ENCODE measurements at places on chromosomes 2 and 18.

GRCh38 chr18:76562286-76563122, 67.5 kb upstream of the ZNF516 start:
- no peak for DNase-seq

- DNase-seq = no peak
These were observed 385.1 kb upstream of the POU3F3 start for GRCh38 chr2:104468846-104469245.

GRCh38 chr2:234454433-234454832, 42.4 kb downstream of the ARL4C start:
- DNase-seq = no peak

DNA sequence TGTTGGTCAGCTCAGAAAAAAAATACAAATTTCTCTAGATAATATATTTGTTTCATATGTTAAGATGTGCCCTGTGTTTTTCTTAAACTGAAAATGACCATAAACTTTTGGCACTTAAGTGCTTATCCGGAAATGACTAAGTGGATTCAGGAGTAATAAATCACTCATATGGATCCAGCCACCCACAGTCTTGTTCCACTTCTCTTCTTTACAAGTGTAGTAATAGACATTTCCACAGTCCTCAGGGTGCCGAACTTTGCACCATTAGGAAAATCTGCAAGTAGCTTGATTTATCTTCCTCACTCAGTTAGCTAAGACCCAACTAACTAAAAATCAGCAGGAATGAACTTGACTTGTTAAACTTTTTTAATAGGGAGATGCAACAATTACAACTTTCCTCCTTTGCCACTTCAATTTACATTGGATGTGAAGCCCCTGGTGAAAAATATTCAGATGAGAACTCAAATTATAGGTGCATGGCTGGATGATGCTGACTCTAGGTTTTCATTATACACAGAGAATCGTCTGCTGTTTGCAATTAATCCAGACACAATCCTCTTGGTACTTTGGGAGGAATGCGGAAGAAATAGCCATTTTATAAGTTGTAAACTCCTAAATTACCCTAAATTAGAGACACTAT, 322.5 kb downstream of the ARHGAP15 start:
- DNase-seq = no peak

DNA sequence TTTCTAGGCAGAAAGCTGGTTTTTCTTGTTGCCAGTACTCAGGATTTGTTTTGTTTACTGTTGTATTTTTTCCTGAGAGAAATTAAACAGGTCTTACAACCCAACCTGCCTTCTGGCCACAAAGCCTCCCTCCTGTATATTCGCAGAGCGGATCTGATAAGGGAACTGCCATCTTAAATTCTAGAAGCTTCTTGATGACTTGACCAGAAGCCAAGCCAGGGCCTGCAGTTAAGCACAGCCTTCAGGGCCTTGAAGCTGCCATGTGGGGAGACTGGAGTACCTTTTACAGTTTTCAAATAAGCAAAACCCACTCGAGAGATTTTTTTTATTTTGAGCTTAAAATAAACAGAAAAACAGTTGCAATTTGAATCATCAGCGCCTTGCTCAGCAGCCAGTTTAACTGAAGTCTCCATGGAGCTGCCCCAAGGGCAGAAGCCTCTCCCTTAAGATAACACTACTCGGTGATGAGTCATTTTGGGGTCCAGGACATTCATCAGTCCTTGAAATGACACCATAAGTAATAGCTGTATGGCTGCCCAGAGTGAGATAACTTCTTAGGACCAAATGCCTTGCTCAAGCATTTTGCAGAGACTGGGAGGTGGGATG, 51.5 kb upstream of the PHLPP1 start:
- no peak for DNase-seq

GRCh38 chr18:46416706-46417638, 240.0 kb downstream of the LOXHD1 start:
- no peak for DNase-seq

DNA sequence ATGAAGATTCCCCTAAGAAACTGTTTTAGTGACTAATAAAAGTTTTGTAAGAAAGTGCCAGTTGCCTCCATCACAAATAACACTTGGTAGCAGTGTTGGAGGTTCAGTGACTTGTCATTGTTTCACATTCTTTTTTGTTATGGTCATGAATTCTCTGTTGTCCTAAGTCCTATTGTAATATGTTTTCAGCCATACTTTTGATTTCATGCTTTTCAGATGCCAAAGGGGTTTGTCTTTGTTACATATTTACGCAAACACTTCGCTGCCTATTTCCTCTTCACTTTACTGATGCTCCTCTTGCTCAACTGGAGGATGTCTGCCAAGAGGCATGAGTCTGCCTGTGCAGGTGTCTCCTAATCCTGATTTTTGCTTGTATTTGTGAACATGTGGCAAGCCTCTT, 66.6 kb downstream of the PHLPP1 start:
- peak; percentile 79 for DNase-seq

GRCh38 chr18:52200921-52201663, 138.9 kb upstream of the DCC start:
- DNase-seq = no peak

GRCh38 chr2:61713457-61713856, 140.4 kb downstream of the FAM161A start:
- DNase-seq = no peak

DNA sequence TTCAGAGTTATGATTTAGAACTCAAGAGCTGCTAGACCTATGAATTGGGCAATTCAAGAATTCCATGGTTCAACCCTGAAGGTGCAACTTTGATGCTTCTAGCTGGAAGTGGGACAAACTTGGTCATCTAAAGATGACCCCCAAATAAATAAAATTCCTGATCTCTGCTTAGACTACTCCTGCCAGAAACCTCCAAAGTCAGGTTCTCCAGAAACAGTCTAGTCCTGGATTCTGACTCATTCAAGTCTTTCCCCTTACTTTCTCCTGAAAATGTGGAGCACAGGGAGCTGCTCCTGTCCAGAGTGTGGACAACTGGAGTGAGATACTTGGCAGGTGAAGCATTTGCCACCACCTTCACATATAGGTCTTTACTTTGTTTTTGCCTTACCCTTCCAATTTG, 557.7 kb upstream of the TNP1 start:
- DNase-seq = no peak

- DNase-seq = no peak
These were observed 555.2 kb downstream of the DCDC2C start for GRCh38 chr2:4258563-4258962.

DNA sequence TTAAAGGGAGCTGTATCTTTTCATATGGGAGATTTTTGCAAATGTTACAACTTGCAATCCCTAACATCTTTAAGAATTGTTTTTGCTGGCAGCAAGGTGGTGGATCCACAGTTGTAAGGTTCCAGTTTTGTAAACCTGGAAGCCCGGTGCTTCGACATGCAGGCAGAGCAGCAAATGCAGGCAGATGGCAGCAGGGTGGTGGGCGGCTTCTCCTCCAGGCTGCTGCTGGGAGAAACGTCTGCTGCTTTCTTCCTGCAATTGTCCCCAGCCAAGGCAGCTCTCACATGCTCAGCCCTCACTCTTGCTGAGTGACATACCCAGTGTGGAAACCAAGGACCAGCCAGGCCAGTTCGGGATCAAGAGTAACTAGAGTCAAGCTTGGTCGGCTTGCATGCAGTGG, 166.0 kb downstream of the SEPTIN10 start:
- no peak for DNase-seq

DNA sequence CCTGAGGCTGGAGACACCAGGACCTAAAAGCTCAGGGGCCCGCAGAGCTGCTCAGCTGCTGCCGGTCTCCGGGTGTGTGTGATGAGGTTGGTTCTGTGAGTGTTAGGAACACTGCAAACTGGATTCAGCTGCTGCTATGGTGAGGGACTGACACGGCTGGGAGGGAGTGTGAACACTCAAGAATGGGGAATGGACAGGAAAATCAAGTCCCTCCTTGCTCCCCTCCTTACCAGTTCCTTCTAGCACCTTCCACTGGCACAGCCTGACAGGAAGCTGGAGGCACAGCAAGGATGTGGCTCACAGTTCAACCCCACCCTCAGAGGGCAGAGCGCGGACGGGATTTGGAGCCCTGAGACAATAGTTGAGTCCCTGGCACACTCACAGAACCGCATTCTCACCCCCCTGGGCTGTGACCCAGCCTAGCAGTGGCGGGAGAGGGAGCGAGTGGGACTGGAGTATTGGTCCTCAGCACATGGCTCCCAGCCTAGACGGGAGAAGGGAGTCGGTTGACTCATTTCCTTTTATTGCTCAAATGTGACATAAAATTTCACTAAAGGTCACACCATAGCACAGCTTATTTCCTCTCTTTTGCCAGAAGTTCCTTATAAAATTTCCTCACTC, 42.5 kb downstream of the LRRC30 start:
- no peak for DNase-seq

GRCh38 chr18:42068030-42068429, 113.0 kb downstream of the PIK3C3 start:
- DNase-seq = no peak

GRCh38 chr2:195151711-195152110, 505.3 kb upstream of the SLC39A10 start:
- no peak for DNase-seq

DNA sequence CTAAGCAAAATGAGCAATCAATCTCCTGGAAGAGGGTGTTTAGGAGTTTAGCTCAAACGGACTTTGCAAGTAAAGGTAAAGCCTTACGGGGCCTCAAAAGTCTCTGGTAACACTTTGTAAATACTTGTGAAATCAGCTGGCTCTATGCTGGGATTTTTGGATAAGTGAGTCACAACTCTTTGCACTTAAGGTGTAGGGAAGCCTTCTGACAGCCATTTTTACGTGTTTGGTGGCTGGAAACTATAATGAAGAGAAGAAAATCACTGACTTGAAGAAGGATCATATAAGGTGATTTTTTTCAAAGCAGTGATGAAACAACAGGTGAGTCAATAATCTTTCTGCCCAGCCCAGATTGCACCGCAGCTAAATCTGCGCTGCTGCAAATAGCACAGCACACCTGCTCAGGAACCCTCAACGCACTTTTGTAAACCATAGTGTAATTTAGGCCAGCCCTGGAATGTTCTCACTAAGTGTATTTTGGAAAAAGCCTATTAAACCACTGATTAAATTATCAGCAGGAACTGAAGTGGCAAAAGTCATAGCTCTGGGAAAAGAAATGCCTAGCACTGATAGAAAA, 218.8 kb downstream of the AGPS start:
- no peak for DNase-seq

- DNase-seq = no peak
These were observed 126.2 kb upstream of the SH3BP4 start for GRCh38 chr2:234825616-234826015.

DNA sequence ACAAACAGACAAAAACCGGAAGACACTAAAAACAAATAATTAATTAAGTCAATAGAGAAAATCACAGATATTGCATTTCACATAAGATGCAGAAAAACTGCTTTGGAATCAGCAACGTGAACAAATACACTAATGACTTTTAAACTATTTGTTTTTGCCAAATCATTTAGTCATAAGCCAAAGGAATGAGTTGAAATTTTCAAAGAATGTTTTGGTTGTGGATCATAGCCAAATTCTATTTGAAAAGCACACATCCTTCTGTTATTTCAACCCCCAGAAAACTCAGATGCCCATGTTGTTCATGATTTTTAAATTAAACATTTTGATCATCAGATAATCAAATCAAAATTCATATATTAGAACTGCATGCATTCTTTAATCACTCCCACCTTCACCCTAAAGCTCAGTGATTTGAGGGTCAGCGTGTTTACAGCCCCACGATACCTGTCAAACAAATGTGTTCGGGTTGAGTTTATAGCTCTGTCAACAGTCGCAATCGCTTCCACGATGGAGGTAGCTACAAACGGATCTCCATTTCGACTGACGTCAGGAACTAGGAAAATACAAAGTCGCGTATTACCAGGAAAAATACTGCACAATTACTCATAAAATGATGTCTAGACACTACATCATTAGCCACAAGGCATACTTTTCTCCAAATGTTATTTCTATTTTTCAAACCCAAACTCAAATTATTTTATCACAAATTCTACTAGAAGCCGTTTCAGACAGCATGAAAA, 90.2 kb downstream of the PXDN start:
- no peak for DNase-seq

- no peak for DNase-seq
These were observed 136.2 kb downstream of the THADA start for GRCh38 chr2:43459446-43460173.

- DNase-seq = no peak
These were observed 183.5 kb downstream of the AGAP1 start for GRCh38 chr2:235677276-235677788.

DNA sequence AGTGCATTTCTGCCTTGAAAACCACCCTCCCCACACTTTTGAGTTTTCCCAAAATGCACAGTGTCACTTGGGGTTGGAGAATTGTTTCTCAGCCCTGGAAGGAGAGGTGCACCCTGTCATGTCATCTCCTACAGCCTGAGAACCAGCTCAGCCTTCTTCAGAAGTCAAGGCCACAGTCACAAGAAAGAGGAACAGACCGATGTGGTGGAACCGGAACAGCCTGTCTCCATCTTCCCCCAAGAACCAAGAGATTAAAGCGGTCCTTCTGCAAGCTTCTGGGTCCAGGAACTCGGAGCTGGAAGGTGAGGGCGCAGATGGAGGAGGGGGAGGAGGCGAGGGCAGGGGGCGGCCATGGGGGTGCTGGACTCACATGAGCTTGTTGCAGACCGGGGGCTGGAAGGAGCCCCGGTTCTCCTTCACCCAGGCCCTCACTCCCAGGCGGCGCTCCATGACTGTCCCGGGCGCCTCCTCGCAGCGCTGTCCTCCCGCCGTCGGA, 248 bp downstream of the HAAO start:
- DNase-seq = peak; percentile 72

DNA sequence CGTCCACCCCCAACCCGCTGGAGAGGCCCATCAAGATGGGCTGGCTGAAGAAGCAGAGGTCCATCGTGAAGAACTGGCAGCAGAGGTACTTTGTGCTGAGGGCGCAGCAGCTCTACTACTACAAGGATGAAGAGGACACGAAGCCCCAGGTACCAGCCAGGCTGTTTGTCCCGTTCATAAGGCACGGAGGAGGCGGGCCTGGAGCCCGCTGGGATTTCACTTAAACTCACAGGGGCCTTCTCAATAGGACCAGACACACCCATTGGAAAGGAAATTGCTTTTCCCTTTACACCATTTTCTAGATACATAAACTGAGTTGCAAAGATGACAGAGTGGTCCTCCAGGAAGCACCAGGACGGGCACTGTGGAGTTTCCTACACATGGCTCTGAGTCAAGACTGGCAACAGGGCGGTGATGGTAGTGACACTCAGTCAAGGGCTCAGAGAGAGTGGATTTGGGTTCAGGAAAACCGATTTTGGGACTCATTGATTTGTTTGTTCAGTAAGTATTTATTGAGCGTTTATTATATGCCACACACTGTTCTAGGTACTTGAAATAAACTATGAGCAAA, 40.7 kb downstream of the ARHGAP25 start:
- no peak for DNase-seq

DNA sequence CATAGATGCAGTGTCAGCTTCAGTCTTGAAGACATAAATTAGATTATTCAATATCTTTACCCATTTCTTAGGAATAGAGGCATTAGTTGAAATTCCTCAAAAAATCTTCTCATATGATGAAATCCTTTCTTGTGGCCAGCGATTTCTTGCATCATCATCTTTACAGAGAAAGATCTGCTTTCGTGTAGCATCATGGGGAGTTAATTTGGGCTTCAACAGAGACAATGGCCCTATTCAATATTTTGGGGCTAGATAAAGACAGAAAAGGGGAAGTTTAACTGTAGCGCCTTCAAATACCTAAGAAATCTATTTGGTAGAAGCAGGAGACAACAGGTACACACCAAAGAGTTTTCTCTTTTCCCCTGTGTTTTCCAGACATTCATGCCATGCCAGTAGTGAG, 73.8 kb downstream of the TGFA start:
- DNase-seq = peak; percentile 42

Measured in HL-60 (cell line).